Ammon's horn (tissue), 1 donor: ENCODE measurements at places on chromosomes 12 and 14.

DNA sequence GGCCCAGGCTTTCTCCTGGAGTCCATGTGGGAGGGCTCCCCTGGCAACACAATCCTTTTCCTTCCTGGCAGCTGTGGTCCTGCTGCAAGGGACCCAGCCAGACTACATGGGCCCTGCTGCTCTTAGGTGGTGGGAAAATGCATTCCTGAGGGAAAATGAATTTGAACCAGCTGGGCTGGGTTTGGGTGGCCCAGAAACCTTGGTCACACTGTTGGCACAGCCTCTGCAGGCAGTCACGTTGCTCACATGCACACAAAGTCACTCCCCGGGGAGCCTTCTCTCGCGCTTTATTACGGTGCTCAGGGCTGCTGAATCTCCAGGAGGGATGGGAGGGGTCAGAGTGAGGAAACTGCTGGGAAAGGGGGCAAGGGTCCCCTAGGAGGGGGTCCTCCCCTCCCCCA, 17.2 kb downstream of the PLEKHG3 start:
- DNase-seq, result peak; percentile 37

- DNase-seq, result no peak
Measured at GRCh38 chr12:21561158-21561557, 35.1 kb downstream of the SPX start.

GRCh38 chr12:2687058-2687457, 107.7 kb upstream of the FKBP4 start:
- no peak for DNase-seq

DNA sequence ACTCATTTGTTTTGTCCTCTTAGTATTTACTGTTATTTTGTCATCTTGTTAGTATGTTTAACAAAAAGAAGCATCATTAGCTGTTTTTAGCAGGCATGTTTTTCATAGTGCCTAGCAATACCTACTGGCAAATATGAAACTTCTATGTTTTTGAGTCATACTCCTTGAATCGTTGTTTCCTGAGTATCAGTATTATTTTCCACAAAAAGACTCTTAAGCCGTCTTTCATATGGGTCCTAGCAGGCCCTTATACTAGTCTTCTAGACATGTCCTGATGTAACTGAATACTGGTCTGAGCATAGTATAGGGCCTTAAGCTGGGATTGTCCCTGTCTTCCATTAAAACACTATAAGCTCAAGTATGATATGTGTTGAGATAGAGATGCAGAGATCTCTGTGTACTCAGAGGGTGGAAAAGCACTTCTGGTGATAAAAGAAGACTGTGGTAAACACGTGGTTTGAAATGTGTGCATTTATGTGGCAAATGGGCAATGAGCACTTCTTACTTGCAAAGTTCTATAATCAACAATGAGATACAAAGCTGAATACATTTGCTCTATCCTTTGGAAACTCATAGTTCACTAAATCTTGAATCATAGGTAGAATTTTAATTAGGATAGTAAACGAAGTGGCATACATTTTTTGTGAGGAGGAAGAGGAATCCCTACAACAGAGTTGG, 348.8 kb downstream of the PDZRN4 start:
- DNase-seq, result no peak

DNA sequence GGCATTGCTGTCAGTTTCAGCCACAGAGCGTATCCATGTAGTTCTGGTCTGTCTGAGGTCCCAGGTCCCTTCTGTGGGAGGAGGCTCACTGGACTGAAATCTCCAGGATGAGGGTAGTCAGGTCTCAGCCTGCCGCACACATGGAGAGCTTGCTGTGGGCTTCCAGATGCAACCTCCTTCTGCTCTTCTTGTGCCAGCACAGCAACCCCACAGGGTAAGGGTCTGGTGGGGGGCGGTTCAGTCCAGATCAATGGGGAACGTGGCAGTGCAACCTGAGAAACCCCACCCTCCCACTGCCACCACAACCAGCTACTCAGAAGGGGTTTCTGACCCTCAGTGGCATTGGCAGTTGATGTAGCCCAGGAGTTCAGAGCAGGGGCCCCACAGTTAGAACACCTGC, 61.2 kb downstream of the BEGAIN start:
- no peak for DNase-seq

DNA sequence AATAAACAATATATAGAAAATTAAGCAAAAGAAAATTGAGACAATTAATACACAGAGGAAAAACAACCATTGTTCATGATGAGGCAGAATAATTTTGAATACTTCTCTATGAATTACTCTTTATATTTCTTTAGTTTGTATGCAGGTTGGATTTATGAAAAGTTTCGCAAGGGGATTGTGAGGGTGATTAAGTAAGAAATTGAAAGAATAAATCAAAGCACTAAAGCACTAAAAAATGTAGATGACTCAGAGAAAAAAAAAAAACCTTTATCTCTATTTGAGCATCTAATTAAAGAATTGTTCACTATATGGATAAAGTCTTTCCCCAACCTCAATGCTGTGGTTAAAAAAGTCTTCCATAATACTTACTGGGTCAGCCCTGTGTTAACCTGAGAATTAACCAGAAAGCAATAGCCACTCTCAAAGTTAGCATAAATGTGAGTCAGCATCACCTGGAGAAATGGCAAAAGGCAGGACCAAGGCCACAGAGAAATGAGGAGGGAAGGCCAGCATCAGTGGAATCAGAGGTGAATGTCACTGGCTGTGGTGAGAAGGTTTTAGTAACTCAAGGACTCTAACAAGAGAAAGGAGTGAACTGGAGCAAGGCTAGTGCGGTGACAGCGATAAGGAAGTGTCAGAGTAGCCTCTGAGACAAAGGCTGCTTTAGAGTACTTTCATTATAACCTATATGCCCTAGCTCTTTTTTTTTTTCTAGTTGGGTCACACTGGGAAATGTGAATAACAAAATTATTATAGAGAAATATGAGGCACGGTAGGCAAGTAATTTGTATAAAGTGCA, 310.4 kb downstream of the KCNC2 start:
- no peak for DNase-seq

DNA sequence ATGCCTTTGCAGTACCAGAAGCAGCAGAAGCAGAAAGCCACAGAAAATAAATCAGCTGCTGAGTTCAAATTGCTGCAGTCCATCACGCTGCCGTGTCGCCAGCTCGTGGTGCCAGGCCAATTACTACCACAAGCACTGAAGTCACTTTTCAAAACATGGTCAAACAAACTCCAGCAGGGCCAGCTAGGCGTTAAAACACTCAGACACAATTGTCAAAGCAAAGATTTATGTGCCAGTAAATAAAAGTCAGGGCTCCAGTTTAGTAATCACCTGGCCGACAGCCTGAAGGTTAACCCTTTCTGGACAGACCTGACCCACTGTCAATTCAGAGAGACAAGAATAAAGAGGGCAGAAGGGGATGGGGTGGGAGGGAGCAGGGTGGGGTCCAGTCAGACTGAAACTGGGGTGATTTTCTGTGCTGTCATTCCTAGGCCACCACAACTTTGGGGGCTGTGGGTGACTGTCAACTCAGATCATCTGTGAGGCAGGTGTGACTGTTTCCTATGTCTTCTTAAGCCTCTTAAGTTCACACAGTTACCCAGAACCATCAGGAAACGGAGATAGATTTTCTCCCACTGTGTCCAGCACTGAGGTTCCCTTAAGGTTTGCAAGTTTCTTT, 109.8 kb upstream of the FUT8 start:
- no peak for DNase-seq

DNA sequence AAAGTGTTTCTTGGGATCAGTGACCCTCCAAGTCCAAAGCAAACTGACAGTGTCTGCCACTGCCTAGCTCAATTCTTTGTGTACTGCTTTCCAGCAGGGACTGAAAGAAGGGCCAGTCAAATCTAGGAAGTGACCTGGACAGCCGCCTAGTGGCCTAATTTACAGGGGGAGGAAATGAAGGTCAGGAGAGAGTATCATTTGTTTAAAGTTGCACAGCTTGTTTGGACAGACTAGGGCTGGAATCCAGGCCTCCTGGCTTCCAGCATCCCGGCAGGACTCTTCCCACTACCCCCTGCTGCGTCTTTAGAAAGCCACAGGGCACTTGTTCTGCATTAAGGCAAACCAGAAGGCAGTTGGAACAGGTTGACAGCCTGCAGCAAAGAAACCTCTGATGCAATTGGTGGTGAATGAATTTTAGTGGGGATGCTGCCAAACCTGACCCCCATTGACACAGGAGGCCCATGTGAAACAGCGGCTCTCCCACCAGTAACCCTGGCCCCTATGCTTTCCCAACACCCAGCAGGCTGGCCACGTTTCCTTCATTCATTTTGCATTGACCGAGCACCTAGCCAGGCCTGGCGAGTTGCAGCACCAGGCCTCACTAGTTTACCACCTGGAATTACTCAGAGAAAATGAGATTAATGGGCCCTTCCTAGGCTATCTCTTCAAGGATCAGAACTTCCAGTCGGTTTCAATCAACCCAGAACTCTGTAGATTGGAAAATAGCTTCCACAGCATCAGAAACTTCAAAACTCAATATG, 28.2 kb downstream of the GALNT16 start:
- DNase-seq, result peak; percentile 36

DNA sequence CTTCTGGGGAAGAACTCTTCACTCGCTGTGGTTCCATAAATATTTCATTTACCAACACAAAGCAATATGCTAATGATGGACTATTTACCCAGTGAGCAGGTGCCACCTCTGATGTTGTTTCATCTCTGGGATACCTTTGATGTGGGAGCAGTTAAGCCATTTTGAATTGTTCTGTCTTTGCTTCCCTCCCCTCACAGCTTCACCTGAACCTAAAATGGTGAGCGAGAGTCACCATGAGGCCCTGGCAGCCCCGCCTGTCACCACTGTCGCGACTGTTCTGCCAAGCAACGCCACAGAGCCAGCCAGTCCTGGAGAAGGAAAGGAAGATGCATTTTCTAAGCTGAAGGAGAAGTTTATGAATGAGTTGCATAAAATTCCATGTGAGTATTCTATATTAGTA, 352.7 kb downstream of the SYT1 start:
- DNase-seq, result no peak

DNA sequence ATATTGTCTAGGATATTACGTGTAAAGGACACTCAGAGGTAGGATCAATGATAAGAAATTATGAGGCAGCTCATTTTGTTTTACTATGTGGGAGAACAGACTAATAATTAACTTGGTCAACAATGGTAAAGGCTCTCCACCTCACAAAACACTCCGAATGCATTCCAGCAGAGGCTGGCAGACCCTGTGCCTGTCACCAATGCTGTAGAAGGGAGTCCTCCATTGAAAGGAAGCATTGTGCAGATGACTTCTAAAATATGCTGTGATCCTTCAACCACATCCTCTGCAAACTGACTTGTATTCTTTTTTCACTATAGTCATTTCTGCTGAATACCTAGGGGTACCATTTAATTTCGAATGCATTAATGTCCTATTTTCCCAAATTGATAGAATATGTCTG, 119.6 kb upstream of the EEA1 start:
- DNase-seq, result no peak

- no peak for DNase-seq
Measured at GRCh38 chr12:84689638-84690037, 223.0 kb downstream of the SLC6A15 start.

DNA sequence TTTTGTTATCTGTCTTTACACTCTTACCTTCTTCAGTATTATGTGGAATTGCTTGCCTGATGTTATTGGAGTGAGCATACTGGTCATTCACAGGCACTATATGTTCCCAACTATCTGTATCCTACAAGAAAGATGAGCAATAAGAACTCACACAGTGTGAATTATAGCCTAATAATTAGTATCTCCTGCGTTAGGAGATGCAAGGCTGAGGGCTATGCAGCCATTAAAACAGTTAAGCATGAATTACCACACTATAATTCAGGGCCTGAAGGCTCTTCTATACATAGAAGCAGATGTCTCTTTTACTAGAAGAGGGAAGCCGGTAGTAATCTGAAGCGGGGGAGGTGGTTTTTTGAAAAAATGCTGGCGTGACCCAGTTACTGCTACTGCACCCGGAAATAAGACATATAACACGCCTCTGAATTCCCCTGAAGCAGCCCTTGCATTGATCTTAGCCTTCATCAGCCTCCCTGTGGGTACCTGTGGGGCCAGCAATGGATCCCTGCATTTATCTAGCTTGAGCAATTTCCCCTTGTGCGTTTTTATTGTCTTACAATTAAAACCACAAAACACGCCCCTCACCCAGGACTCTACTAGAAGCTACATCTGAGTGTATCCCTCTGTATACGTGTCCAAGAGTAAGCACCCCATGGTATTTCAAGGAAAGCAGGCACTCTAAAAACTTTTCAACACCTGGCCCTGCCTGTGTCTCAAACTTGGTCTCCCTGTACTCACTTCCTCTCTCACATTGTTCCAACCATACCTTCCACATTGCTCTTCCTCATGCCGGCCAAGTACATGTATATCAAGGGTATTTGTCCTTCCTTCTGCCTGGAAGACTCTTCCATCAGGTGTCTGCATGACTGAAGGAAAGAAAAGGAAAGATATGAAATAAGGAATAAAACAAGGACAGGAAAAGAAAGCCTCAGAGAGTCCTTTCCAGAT, 210.9 kb upstream of the ARID2 start:
- DNase-seq, result no peak

- DNase-seq, result peak; percentile 66
Measured at GRCh38 chr12:1917172-1918070, 1.0 kb downstream of the CACNA2D4 start.

- DNase-seq, result peak; percentile 33
Measured at GRCh38 chr12:63103494-63104131, 47.4 kb downstream of the AVPR1A start.

DNA sequence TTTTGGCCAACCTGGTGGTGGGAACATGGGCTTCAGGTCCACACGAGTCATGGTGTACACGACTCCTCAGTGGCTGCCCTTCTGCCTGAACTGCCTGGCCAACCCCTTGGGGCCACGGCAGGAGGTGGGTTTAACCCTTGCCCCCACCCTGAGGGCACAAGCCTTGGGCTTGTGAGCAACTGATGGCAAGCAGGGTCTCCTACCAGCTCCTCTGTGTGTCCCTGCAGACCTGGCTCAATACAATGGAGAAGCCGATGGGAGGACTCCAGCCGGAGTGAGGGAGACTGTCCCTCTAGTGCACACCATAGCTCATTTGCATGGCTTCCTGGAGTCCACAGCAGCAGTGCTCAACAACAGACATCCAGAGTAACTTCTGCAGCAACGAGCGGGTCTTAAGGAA, 28.0 kb downstream of the JAG2 start:
- DNase-seq, result no peak

DNA sequence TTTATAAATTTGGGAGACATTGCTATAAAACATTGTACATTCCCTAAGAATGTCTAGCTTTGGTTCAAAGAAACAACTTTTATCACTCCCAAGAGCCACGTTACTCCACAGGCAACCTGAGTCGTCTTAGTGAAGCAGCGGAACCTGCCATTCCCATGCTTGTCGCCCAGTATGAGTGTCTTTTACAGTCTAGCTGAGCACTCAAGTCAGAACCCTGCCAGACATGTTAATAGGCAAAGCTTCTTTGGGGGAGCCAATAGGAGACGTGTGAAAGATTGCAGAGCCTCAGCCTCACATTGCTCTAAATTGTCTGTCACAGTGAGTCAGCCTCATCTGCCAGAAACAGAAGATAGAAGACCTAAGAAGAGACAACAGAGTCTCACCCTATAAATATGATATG, 541.6 kb upstream of the FLRT2 start:
- no peak for DNase-seq

- no peak for DNase-seq
Measured at GRCh38 chr12:124298685-124299410, 4.0 kb downstream of the RFLNA start.

GRCh38 chr12:4762773-4763172, 42.6 kb downstream of the GALNT8 start:
- DNase-seq, result no peak
